ENCODE measurements at places on chromosomes 16 and 17.
A peak's percentile ranks its signal among the peaks of the same experiment; 100 is the strongest.

- no peak overlapping the region for H3K4me3 ChIP-seq
- H3K27ac ChIP-seq = no peak overlapping the region
- peaks cover 4% of the 10 kb centered on the region for H3K36me3 ChIP-seq
- no peaks in the 10 kb centered on the region for H3K27me3 ChIP-seq
- H3K4me1 ChIP-seq = peaks cover 2% of the 10 kb centered on the region
- DNase-seq = no peak
These were observed 17.6 kb upstream of the CDRT4 start for GRCh38 chr17:15485045-15485444.

GRCh38 chr16:25637236-25637635 lies 54.5 kb upstream of the HS3ST4 start:
- no peaks in the 10 kb centered on the region for H3K36me3 ChIP-seq
- no peak for DNase-seq
- H3K27me3 ChIP-seq = no peaks in the 10 kb centered on the region
- no peak overlapping the region for H3K27ac ChIP-seq

- no peaks in the 10 kb centered on the region for H3K27me3 ChIP-seq
- DNase-seq = no peak
- H3K4me1 ChIP-seq = peaks cover 14% of the 10 kb centered on the region
- H3K27ac ChIP-seq = no peak overlapping the region
- peaks cover 6% of the 10 kb centered on the region for H3K36me3 ChIP-seq
These were observed 17.1 kb downstream of the GNA13 start for GRCh38 chr17:65039336-65039988.

- H3K36me3 ChIP-seq = peaks cover 53% of the 10 kb centered on the region
- peak overlapping the region; percentile 85 for H3K27ac ChIP-seq
- H3K4me3 ChIP-seq = no peak overlapping the region
- H3K4me1 ChIP-seq = peaks cover 57% of the 10 kb centered on the region
- no peaks in the 10 kb centered on the region for H3K27me3 ChIP-seq
These were observed 52.5 kb upstream of the MTSS2 start for GRCh38 chr16:70738083-70738977.

DNA sequence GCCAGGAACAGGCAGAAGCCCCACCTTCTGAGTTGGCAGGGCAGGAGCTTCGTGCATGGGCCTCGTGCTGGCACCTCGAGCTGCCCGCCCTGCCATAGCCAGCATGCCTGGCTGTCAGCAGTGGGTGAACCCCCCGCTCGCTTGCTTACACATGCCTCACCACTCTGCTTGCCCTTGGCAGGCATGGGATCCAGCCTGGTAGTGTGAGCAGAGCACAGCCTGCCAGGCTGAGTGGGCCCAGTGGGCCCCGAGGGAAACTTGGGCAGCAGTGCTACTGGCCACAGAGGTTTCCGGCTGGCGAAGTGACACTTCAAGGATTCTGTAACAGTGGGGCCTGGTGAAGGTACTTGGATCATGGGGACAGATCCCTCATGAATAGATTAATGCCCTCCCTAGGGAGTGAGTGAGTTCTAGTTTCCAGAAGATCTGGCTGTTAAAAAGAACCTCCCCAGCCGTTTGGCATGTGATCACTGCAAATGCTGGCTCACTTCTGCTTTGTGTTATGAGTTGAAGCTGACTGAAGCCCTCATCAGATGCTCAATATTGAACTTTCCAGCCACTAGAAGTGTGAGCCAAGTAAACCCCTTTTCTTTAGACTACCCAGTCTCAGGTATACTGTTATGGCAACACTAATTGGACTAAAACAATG lies 114.7 kb downstream of the BCAS3 start:
- H3K36me3 ChIP-seq = no peaks in the 10 kb centered on the region
- H3K4me1 ChIP-seq = no peaks in the 10 kb centered on the region
- no peak for DNase-seq
- H3K27me3 ChIP-seq = no peaks in the 10 kb centered on the region
- no peak overlapping the region for H3K4me3 ChIP-seq

DNA sequence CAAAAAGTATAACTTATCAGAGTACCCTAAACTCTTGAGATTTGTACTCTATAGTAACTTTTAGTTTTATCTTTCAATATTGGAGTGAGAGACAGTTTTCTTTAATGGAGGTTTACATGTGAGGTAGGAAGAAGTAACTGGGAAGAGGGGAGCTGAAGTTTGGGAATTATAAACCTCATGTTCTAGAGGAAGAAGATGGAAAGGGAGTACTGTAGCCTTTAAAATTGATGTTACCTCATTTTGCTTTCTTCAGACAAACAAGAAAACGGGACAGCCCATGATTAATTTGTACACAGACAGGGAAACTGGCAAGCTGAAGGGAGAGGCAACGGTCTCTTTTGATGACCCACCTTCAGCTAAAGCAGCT lies 9.5 kb downstream of the FUS start:
- H3K4me1 ChIP-seq = no peaks in the 10 kb centered on the region
- no peaks in the 10 kb centered on the region for H3K27me3 ChIP-seq
- no peak for DNase-seq
- no peak overlapping the region for H3K4me3 ChIP-seq
- H3K27ac ChIP-seq = no peak overlapping the region
- H3K36me3 ChIP-seq = peaks cover 81% of the 10 kb centered on the region

DNA sequence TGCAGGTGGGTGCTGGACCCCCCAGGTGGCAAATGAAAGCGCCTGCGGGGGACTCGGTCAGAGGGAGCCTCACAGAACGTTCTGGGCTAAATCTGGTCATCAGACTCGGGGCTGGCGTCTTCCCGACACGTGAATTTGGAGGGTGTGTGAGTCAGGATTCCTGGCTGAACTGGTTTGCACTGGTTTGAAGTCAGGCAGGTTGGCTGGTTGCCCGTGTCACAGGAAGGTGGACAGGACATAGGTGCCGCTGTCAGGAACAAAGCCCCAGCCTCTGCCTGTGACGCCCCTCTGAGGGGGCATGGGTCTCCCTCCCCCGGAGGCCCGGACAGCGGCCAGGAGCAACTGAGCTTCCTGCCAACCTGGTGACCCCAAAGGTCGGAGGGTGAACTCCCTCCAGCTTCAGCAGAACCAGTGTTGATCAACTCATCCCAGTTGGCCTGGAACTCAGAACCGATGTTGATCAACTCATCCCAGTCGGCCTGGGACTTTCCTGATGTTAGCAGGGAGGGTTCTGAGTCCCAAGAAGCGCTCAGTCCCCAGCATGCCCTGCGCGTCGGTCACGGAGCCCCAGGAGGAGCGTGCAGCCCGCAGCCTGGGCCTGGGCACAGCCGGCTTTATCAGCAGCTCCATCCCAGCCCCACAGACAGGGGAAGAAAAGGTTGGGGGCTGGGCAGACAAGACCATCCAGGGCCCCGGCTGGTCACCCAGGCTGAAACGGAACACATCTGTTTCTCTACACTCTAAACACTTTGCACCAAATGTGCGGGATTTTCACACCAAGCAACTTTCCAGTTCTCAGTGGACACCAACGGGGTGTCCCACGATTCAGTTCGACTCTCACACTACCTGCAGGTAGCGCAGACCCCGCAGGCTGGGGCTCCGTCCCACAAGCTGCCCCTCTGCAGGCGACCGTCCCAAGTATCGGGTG lies 14.4 kb upstream of the METRNL start:
- H3K36me3 ChIP-seq = no peaks in the 10 kb centered on the region
- H3K4me3 ChIP-seq = no peak overlapping the region
- DNase-seq = no peak
- H3K4me1 ChIP-seq = peaks cover 12% of the 10 kb centered on the region
- no peaks in the 10 kb centered on the region for H3K27me3 ChIP-seq
- H3K27ac ChIP-seq = no peak overlapping the region

DNA sequence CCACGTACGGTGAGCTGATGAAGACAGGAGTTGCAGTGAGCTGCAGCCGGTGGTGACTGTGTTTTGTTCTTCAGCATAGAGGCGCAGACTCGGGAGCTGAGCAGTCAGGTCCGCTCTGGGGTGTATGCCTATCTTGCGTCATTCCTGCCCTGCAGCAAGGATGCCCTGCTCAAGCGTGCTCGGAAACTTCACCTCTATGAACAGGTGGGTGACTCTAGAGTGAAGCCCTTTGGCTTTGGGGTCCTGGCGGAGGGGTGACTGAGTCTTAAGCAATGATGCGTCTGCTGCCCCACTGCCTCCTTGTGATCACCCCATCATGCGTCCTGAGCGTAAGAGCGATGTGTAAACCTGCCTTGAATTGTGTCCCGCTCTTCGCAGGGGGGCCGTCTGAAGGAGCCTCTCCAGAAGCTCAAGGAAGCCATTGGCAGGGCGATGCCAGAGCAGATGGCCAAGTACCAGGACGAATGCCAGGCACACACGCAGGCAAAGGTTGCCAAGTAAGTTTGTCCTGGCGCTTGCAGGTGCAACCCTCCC lies 22.9 kb downstream of the UBN1 start:
- no peak overlapping the region for H3K27ac ChIP-seq
- no peak for DNase-seq
- H3K4me3 ChIP-seq = no peak overlapping the region

- H3K36me3 ChIP-seq = peaks cover 10% of the 10 kb centered on the region
- H3K27me3 ChIP-seq = no peaks in the 10 kb centered on the region
- DNase-seq = no peak
- peak overlapping the region; percentile 48 for H3K4me3 ChIP-seq
- peaks cover 57% of the 10 kb centered on the region for H3K4me1 ChIP-seq
- H3K27ac ChIP-seq = peak overlapping the region; percentile 83
These were observed 627 bp upstream of the TSPOAP1 start for GRCh38 chr17:58329035-58329809.

DNA sequence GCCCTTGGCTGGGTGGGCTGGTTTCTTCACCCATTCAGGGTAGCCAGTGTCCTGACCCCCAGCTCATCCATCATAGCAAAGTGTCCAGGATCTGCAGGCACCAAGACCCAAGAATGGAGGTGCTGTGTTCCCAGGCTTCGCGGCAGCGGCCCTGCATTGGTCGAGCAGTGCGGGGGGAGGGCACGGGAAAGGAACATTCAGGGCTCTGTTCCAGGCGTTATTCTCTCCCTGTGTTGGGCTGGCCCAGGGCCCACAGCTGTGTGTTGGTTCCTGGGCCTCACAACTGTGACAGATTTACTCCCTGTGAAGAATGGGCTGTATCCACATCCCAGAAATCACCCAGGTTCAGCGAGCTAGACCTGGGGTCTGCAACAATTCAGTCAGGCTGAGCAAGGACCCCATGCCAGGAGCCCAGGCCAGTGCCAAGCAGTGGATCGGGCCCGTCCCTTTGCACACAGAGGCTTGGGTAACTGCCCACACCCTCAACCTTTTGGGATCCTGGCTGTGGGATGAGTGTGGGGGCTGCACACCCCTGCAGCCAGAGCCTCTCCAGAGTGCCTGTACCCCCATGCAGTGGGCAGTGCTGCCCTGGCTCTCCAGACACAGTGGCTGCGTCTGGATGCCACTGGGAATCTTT lies 10.0 kb downstream of the GPT2 start:
- peaks cover 64% of the 10 kb centered on the region for H3K36me3 ChIP-seq
- peaks cover 59% of the 10 kb centered on the region for H3K4me1 ChIP-seq
- H3K4me3 ChIP-seq = no peak overlapping the region
- H3K27me3 ChIP-seq = no peaks in the 10 kb centered on the region

- no peaks in the 10 kb centered on the region for H3K27me3 ChIP-seq
- no peak for DNase-seq
- H3K36me3 ChIP-seq = no peaks in the 10 kb centered on the region
- H3K4me1 ChIP-seq = peaks cover 2% of the 10 kb centered on the region
These were observed 27.6 kb downstream of the CMTM4 start for GRCh38 chr16:66668777-66669444.

GRCh38 chr16:50578137-50578536 lies 29.9 kb downstream of the NKD1 start:
- no peak overlapping the region for H3K27ac ChIP-seq
- DNase-seq = no peak
- H3K36me3 ChIP-seq = peaks cover 11% of the 10 kb centered on the region
- H3K4me3 ChIP-seq = no peak overlapping the region
